Muscle of leg (tissue), 16 donors: ENCODE measurements at places on chromosomes 12 and 14. TPM values are rescaled to one million over a fixed set of nuclear protein-coding genes. Genes with fewer than 3 reads are reported as not detected.

DNA sequence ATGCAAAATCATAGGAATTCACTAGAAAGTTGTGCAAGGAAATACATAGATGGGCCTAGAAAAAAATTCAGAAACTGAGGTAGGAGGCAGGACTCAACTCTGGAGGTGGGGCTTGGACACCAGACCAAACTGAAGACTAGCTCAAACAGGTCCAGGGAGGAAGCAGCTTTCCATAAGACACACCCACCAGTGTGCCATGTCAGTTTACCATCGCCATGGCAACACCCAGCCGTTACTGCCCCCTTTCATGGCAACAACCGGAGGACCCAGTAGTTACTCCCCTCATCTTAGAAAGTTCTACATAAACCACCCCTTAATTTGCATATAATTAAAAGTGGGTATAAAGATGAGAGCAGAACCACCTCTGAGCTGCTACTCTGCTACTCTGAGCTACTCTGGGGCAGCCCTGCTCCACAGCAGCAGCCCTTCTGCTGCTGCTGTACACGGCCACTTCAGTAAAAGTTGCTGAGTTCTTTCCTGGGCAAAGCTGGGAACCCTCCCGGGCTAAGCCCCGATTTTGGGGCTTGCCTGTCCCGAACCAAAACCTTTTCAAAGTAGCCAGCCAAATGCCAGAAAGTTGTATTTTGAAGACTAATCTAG, 30.8 kb upstream of the NINJ2 start:
- H3K27me3 ChIP-seq: no peaks in the 10 kb centered on the region
- DNase-seq: no peak
- no peak overlapping the region for H3K27ac ChIP-seq
- H3K36me3 ChIP-seq: no peaks in the 10 kb centered on the region
- no peaks in the 10 kb centered on the region for H3K4me1 ChIP-seq

DNA sequence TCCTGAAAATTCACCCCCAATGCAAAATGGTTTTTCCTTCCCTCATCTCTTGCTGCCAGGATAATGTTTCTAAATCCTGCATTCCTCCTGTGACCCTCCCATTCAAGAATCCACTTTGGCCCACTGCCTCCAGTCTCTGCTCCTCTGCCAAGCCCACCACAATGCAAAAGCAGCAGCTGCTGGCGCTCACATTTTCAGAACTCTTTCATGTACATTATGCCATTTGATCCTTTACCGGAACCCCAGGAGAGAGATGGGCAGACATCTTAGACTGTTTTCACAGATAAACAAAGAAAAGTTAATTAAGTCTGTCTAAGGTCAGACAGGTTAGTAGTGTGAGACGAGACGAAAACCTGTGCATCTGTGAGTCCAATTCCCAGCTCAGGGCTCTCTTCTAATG, 12.9 kb downstream of the LRIG3 start:
- peak; percentile 78 for DNase-seq
- H3K36me3 ChIP-seq: peaks cover 29% of the 10 kb centered on the region
- peaks cover 15% of the 10 kb centered on the region for H3K4me1 ChIP-seq
- H3K27ac ChIP-seq: no peak overlapping the region
- H3K4me3 ChIP-seq: no peak overlapping the region
- no peaks in the 10 kb centered on the region for H3K27me3 ChIP-seq

DNA sequence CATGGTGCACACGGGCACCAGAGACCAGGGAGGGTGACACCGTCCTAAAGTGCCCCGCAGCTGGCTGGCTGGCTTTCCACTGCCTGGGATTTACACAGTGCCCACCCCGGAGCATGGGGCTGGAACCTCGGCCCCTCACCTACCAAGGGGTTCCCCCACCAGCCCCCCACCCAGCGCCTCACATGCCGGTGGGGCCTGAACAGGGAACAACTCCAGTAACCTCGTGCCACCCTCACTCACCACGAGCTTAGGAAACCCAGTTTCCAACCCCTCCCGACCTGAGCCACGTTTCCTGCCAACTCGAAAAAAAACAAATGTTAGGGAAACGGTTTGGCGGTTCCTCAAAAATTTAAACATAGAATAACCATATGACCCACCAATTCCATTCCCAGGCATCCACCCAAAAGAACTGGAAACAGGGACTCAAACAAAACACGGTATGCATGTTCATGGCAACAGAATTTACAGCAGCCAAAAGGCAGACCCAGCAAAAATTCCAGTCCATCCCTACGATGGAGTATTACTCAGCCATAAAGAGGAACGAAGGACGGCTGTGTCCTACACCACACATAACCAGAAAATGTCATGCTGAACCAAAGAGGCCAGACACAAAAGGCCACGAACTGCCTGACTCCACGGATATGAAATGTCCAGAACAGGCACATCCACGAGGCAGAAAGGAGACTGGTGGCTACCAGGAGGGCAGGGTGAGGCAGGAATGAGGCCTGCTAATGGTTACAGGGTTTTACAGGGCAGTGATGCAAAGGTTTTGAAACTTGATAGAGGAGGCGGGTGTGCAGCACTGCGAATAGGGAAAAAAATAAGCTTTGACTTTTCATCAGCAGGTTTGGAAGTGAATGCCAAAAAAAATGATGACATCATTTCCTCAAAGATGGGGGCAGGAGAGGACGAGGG, 68.9 kb downstream of the NCOR2 start:
- peaks cover 29% of the 10 kb centered on the region for H3K36me3 ChIP-seq
- H3K27me3 ChIP-seq: no peaks in the 10 kb centered on the region
- peak overlapping the region; percentile 89 for H3K27ac ChIP-seq
- no peak overlapping the region for H3K4me3 ChIP-seq

DNA sequence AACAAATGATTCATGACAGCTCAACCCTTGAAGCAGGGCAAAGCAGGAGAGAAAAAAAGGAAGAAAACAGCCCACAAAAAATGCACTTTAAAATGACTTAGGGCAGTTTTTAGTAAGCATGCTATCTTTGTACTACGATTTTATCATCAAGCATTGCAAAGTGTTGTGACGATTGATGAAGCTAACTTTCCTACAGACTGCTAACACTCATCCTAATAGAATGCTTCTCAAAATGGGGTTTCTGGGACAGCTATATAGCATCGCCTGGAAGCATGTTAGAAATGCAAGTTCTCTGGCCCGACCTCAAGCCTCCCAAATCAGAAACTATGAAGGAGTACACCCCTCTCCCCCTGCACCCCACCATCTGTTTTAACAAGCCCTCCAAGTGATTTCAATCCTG, 256.4 kb downstream of the SSPN start:
- no peak for DNase-seq
- no peaks in the 10 kb centered on the region for H3K36me3 ChIP-seq
- no peak overlapping the region for H3K4me3 ChIP-seq
- H3K27ac ChIP-seq: no peak overlapping the region

DNA sequence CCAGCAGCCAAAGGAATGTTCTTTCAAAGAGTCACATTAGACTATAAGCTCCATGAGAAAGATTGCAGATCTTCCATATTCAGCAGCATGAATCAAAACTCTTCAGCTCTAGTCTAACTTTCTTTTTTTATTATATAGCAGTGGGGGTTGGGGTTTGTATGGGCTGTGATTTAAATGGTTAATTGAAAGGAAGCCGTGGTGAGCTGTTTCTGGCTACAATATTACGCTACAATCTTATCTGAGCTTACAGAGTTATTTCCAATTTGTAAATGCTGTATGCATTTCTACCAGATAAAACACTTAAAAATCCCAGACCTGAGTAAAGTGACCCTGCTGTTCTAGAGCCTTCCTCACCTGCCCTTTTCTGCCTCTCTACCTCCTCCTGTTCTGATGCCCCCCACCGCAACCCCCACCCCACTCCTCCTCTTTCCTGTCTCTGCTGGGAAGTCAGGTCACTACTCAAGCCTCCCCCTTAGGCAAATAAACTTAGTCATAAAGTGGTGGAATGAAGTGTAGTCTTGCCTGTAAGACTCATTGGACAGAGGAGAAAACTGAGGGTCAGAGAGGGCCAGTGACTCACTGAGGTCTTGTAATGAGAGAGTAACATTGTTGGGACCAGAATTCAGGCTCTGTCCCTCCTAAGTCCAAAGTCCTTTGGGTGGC, 1089.5 kb downstream of the BCL11B start:
- H3K27ac ChIP-seq: no peak overlapping the region
- peaks cover 2% of the 10 kb centered on the region for H3K4me1 ChIP-seq
- H3K4me3 ChIP-seq: no peak overlapping the region
- H3K27me3 ChIP-seq: no peaks in the 10 kb centered on the region
- H3K36me3 ChIP-seq: no peaks in the 10 kb centered on the region

DNA sequence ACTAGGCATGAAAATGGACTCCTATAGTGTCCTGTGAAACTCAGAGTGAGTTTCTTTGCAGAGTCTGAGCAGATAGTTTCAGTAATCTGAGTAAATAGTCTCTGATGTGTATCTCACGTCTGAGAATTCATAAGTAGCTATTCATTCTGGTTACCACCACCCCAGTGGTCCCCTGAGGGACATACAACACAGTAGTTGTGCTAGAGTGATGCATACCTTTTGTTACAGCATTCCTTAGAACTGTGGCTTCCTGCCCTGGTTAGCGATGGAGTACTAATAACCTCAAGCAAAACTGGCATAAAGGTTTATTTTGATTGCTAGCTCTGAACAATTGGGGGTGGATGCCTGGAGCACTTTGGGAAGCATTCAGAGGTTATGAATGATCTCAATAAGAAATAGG, 114.7 kb downstream of the DAAM1 start:
- no peaks in the 10 kb centered on the region for H3K36me3 ChIP-seq
- no peak for DNase-seq
- no peak overlapping the region for H3K4me3 ChIP-seq
- no peak overlapping the region for H3K27ac ChIP-seq

DNA sequence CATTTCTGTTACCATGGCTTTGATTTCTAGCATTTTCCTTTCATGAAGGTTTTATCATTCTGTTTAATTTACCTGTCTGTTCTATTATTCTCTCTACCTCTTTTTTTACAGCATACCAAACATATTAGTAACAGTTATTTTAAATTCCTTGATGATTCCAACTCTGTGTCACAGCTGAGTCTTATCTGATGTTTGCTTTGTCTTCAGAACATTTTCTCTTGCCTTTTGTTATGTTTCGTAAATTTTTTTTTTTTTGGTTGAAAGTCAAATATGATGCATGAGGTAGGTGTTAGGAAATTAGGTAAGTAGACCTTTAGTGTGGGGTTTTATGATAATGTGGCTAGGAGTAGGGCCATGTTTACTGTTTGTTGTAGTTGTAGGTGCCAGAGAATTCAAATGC, 496.4 kb downstream of the FOXG1 start:
- no peak overlapping the region for H3K27ac ChIP-seq
- no peaks in the 10 kb centered on the region for H3K27me3 ChIP-seq
- no peak overlapping the region for H3K4me3 ChIP-seq
- no peaks in the 10 kb centered on the region for H3K4me1 ChIP-seq

DNA sequence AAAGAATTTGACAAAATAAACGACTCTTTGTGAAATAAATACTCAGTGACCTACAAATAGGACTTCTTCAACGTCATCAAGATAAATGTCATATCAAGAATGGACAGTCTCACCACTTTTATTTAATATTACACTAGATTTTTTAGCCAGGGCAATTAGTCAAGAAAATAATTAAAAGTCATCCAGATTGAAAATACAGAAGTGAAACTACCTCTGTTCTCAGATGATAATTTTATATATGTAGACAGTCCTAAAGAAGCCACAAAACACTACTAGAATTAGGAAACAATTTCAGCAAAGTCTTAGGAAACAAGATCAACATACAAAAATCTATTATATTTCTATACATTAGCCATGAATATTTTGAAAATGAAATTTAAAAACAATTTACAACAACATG, 689.6 kb upstream of the SEL1L start:
- no peaks in the 10 kb centered on the region for H3K27me3 ChIP-seq
- DNase-seq: no peak
- no peak overlapping the region for H3K4me3 ChIP-seq
- no peak overlapping the region for H3K27ac ChIP-seq

- H3K36me3 ChIP-seq: no peaks in the 10 kb centered on the region
- no peak for DNase-seq
- H3K27me3 ChIP-seq: no peaks in the 10 kb centered on the region
- no peaks in the 10 kb centered on the region for H3K4me1 ChIP-seq
- no peak overlapping the region for H3K27ac ChIP-seq
Observed at GRCh38 chr12:103881261-103881660, 40.2 kb upstream of the NT5DC3 start.

DNA sequence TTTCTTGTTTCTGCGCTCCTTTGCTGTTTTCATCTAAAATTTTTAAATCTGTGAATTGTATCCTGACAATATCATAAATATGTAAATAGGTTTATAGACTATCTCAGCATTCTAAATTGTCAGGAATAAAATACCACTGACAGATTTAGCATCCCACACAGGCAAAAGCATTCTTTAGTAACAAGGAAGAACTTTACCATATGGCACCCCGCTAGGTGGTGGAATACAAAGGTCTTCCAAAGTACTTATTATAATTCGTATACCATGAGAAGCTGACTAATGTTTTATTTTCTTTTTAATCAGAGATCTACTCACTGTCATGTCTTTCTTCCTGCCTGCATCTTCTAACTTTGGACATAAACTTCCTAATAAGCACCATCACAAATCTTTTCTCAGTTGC, 328.8 kb upstream of the NOVA1 start:
- no peak for DNase-seq
- no peak overlapping the region for H3K27ac ChIP-seq
- no peaks in the 10 kb centered on the region for H3K36me3 ChIP-seq
- H3K4me3 ChIP-seq: no peak overlapping the region
- no peaks in the 10 kb centered on the region for H3K27me3 ChIP-seq

XPOT gene
- 37.2 TPM for total RNA-seq

ADAM21 gene
- total RNA-seq: 0.09 TPM

C12orf50 gene
- 0.09 TPM for total RNA-seq

SYT1 gene
- total RNA-seq: 2.5 TPM

CDC42BPB gene
- total RNA-seq: 34.8 TPM

VASH1 gene
- 18.6 TPM for total RNA-seq

CMA1 gene
- 0.13 TPM for total RNA-seq

POTEM gene
- not detected for total RNA-seq

CLEC2B gene
- 4.4 TPM for total RNA-seq
